ENCODE measurements at places on chromosomes 4 and X. TPM values are rescaled to one million over a fixed set of nuclear protein-coding genes. Genes with fewer than 3 reads are reported as not detected.

The CXorf49 gene
- total RNA-seq, result not detected

The EREG gene
- total RNA-seq, result 4.0 TPM

The WDR17 gene
- 0.81 TPM for total RNA-seq

DNA sequence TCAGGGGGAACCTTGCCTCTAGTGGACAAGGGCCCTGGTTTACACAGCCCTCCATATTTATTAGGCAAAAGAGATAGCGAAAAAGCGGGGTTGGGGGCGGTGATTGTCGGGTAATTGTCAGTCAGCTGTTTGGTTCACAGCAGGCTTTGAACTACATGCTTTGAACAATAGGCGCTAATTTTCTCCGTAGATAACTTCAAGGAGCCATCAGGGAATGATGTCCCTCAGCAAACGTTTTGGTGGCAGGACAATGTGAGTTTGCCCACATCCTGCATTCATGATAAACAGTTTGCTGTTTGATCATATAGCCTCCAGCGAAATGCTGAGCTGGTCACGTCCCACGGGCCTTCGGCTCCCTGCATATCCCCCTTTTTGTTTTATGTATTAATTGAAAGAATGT, 65.2 kb downstream of the KANTR start:
- no peak for DNase-seq

DNA sequence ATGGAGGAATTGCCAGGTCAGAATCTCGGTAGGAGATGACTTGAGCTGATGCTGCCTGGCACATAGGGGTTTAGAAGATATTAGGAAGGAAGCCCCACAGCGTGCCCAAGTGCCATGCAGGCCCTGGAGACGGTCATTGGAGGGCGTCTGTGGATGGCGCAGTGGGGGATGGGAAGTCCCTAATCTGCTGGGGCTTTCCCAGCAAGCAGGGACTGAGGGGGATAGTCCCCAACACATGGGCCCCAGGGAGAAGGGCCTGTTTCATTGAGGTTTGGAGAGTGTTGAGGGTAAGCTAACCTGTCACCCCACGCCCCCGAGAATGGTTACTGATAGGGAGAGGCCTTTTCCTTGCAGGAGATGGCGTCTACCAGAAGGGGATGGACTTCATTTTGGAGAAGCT, 7.8 kb downstream of the TAFAZZIN start:
- DNase-seq, result no peak

- DNase-seq, result no peak
These were observed 2.0 kb upstream of the DDX3X start for GRCh38 chrX:41332005-41332404.

DNA sequence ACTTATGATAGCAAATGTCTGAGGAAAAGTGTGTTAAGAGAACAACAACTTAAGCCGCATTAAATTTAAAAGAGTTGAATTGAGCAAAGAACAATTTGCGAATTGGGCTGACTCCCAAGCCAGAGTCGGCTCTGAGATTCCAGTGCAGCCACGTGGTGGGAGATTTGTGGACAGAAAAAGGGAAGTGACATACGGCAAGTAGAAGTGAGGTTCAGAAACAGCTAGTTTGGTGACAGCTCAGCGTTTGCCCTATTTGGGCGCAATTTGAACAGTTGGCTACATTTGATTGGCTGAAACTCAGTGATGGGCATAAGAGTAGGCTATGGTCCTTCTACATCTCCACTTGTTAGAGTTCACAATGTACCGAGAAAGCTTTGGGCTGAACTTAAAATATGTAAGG, 124.0 kb downstream of the PRKX start:
- no peak for DNase-seq

- DNase-seq, result no peak
These were observed 354.6 kb upstream of the RASGEF1B start for GRCh38 chr4:81826335-81826734.

- no peak for DNase-seq
These were observed 8.7 kb upstream of the FGFRL1 start for GRCh38 chr4:1002631-1003251.

DNA sequence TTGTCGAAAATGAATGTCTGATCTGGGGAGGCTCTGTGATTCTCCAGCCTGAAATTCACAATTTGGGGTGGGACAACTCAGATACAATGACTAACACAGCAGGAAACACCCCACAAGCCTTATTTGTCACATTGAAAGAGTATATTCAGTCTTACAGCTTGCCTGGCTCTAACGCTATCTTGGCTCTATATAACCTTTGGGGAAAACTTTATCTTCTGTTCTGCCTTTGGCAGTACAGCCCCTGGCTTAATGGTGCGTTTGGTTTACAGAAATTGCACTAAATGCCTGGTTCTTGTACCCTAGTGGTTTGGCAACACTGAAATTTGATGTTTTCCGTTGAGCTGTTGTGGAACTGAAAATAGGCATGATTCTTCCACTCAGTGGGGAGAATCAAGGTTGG, 178.1 kb upstream of the VEGFC start:
- no peak for DNase-seq

All from heart right ventricle (tissue), 16 donors.